ENCODE measurements at places on chromosomes 5 and 9.

DNA sequence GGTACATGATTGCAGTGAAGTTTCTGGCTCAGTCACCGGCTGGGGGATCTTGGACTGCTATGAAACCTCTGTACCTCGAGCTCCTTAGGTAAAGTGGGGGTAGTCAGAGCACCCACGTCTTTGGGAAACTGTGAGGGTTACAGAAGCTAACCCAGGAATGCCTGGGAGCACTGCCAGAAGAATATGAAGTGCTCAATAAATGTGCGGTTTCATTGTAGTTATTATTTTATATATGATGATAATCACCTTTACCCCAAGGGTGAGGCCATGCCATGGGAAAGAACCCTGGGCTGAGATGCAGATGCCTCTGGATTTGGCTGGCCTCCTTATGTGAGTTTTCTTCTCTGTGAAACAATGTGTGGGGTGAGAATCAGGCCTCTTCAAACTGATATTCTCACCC, 3.7 kb downstream of the NPR3 start:
- no peak for DNase-seq

DNA sequence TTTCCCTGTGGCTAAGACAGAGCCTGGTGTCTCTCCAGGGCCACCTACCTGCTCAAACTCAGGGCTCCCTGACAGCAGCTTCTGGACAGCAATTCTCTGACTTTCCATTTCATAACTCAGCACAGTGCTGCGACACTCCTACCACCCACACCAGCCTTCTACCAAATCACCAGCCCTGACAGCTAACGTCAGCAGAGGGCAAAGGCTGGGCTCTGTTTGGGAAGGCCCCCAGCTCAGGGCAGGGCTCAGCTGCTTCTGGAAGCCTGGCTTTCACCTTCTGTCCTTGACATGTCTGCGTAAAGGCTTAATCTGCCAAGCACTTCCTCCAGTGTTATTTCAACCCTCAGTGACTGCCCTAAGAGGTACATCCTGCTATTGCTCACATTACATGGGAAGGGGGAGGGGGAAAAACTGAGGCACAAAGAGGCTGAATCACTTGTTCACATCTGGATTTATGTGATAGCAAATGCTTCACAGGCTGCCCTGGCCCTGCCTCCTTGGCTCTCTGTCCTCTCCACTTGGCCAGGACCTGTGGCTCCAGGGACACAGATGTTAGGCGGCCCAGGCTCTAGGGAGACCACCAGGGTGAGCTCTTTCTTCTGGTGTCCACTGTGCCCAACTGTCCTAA, 102.5 kb upstream of the PANK3 start:
- DNase-seq = peak; percentile 5

DNA sequence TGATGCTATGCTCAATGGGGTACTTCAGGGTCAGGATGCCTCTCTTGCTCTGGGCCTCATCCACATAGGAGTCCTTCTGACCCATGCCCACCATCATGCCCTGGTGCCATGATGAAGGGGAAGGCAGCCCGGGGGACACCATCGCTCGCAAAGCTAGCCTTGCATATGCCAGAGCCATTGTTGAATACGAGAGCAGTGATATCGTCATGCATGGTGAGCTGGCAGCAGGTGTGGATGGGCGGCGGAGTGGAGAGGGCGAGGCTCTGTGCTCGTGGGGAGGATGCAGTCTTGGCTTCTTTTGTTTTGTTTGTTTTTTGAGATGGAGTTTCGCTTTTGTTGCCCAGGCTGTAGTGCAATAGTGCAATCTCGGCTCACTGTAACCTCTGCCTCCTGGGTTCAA, 17.2 kb upstream of the SPZ1 start:
- no peak for DNase-seq

DNA sequence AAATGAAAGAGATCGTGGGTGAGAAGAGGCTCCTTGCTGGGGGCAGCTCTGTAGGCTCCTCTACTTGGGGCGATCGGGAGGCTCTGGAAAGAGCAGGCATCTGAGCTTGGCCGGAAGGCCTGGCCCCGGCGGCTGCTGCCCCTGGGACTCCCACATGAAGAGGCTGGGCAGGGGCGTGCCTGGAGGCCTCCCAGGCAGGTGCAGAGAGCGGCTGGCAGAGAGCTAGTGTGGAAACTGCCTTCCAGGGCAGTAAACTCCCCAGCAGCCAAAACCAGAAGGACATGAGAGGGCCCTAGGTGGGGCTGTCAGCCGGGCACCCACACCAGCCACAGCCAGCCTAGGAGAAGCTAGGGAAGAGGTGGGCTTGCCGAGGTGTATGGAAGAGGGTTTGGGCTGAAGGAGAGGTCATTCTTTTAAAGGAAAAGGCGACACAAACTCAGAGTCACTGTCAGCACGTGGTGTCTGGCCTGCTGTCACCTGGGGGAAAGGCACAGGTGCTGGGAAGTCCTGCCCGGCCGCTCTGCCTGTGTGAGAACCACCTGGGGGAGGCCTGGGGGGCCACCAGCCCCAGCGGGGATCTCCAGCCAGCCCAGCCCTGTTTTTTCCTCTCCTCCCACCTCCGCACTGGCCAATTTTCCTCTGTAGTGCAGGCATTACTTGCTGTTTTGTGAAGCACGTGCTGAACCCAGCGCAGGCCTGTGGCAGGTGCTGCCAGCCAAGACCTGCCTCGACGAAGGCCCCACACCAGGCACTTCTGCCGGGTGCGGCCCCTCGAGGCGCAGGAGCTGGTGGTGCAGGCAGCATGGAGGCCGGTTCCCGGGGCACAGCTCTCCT, 44.8 kb upstream of the EGFL7 start:
- no peak for DNase-seq

DNA sequence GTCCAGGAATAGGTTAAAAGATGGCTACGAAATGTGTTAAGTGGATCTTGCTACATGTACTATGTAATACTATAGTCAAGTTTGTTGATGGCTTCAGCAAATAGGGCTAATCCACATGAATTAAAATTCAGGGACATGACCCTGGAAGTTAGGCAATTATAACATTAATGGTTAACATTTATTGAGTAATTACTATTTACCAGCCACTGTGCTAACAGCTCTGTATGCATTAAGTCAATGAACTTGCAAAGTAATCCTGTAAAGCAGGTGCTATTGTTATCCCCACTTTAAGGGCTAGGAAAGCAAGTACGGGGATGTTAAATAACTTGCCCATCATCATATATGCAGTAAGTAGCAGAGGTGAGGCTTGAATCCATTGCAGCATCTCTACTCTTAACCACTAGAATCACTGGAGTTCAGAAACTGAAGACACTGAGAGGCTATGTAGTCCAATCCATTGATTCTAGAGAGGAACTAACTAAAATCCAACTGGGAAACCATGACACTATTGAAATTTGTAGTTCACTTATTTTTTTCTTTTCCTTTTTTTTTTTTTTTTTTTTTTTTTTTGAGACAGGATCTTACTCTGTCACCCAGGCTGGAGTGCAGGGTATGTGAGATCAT, 77.5 kb upstream of the SPINK5 start:
- no peak for DNase-seq

- no peak for DNase-seq
Observed at GRCh38 chr9:116891424-116891823, 204.3 kb downstream of the TRIM32 start.

DNA sequence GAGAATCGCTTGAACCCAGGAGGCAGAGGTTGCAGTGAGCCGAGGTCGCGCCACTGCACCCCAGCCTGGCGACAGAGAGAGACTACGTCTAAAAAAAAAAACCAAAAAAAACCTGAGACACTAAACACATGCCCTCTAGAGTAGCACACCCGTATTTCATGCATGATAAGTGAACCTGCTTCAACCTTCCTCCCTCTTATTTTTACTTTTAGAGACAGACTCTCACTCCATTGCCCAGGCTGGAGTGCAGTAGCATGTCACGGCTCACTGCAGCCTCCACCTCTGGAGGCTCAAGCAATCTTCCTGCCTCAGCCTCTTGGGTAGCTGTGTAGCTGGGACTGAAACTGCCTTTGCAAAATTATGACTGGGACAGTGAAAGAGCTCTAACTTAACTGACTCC, 17.6 kb upstream of the NANS start:
- DNase-seq = no peak

DNA sequence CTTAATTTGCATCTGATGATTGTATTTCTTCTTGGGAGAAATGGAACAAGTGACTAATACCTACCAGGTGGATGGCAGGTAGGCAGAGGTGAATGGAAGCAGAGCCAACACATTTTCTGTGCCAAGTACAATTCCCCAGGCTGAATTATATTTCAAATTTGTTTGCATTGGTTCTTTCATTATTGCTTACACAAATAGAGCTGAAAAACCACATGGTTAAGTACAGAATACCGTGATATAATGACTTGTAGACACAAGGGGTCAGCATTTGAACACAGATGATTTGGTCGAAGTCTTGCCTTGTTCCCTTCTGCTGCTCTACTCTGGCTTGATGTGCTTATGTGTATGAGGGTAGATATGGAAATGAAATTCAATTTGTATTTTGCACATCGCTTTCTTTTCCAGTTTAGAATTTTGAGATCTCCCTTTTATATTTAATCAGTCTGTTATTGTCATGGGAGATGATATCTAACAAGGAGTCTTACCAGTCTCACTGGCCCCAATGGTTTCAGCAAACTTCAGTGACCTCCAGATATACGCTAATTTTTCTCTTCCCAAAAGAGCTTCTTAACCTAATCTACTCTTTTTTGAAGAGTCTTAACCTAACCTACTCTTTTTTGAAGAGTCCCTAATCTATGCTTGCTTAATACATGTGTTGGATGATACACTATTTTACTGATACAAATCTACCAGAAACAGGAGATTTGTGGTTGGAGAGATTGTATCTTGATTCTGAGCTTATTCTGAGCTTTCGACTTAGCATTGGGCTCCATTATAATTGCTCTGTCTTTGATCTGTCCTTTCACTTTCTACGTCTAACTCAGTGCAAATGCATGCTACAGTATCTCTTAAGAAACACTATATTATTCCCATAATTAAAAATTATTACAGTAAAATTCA, 88.1 kb downstream of the PCSK1 start:
- DNase-seq = peak; percentile 67

Measured in suppressor macrophage treated with lipopolysaccharide for 4 hours (primary cell).